Psoas muscle (tissue), 8 donors: ENCODE measurements at places on chromosomes 2 and 18. TPM values are rescaled to one million over a fixed set of nuclear protein-coding genes. Genes with fewer than 3 reads are reported as not detected.

DNA sequence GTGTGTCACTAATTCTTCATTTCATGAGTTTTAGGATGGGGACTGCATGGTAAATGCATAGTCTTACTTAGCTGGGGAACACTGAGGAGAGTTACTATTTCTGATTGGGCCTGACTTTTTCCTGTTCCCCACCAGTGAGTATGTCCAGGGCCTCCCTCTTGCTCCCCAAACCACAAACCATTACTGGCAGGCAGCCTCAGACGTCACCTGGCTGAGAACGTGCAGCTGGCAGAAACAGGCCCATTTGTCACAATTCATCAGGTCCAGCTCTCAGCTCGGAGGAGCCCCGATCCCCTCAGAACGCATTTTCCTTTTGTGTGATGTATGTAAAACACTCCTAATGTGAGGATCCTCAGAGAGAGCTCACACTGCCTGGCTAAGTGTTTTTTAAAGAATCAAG, 71.7 kb upstream of the SIX3 start:
- DNase-seq: no peak

DNA sequence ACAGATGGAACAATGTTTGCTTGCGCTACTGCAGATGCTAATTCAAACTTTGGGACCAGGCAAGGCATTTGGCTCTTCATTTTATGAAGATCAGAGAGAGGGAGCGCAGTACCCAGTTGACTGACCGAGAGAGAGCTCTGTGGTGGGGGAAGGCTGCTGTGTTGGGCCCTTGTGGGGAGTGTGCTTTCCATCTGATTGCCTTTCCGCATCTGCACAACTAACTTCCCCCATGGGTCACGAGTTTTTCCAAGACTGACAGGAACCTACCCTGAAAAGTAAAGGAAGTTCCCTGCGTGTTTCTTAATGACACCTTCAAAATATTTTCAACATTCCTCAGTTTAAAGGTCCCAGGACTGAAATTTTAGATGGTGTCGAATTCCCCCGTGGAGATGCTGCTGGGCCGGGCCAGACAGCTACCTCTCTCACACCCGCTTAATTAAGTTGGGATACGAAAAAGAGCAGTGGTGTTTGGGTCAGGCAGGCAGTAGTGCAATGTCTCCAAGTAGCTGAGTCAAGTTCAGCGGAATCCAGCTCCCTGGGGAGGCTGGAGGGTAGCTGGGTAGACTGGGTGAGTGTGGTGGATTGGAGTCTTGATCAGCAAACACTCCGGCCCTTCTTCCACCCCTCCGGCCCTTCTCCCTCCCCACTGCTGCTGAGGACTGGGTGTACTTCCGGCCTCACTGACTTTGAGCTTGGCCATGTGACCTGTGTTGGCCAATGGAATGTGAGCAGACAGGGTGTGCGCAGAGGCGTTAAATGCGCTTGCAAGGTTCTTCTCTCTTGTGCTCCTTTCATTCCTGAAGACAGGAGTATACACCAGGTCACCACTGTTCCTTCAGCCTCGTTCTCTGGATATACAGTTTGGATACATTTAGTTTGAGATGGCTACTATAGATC, 2.3 kb upstream of the ARHGAP25 start:
- DNase-seq: no peak

DNA sequence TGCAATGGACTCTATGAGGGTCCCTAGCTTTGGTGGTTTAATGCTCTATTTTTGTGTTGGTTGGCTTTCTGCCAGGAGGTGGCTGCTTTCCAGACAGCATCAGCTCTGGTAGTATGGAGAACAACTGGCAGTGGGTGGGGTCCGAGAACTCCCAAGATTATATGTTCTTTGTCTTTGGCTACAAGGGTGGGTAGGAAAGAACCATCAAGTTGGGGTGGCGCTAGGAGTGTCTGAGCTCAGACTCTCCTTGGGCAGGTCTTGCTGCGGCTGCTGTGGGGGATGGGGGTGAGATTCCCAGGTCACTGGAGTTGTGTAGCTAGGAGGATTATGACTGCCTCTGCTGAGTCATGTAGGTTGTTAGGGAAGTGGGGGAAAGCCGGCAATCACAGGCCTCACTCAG, 976.1 kb upstream of the GYPC start:
- no peak for DNase-seq

DNA sequence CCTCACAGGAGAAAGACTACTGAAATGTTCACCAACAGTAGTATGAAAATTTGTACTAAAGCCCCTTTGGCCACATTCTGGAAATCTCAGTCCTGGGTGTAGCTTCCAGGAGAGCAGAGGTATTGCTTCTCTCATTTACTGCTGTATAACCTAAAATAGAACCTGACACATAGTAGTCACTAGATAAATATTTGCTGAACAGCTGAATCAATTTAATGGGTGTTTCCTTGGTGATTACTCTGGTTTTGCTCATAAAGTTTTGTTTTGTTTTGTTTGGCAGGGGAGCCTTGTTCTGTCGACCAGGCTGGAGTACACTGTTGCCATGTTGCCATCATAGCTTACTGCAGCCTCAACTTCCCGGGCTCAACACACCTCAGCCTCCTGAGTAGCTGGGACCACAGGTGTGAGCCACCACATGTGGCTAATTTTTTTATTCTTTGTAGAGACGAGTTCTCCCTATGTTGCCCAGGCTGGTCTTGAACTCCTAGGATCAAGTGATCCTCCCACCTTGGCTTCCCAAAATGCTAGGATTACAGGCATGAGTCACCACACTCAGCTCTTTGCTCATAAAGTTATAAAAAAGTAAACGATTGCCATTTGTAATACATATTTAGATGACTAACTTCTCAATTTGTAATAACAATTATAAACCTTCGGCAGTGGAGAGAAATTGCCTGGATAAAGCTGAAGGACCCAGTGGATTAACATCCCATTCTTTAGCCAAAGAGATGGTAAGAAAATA, 11.5 kb upstream of the PARD3B start:
- no peak for DNase-seq

DNA sequence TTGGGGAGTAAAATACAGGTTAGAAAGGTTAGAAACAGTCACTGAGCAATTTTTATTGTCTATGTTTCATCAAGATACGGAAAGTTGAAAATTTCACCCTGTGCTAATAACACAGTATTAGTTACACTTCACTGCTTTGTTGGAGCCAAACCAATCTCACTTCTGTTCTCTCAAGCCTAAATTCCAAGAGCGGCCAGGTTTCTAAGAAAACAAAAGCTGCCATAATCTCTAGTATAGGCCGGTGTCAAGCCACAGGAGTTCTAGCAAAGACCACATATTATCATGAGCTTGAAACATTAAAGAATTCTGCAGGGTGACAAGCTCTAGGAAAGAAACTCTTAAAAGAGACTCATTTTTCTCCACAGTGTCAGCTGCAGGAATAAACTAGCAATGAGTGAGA, 128.7 kb downstream of the TXNL1 start:
- DNase-seq: no peak

GRCh38 chr18:36809590-36810381, 19.0 kb downstream of the TPGS2 start:
- no peak for DNase-seq

- DNase-seq: peak; percentile 79
Observed at GRCh38 chr2:216683846-216684245, 11.5 kb downstream of the IGFBP5 start.

Gene COL4A4
- total RNA-seq: 4.6 TPM

Gene KCNIP3
- total RNA-seq: 0.97 TPM

Gene RNF144A
- 15.6 TPM for total RNA-seq
